Stimulated activated CD4-positive, alpha-beta T cell treated with anti-CD3 and anti-CD28 coated beads, Interleukin-1b, Interleukin-23, amount 100 ng/mL, for 48 hours (primary cell): ENCODE measurements at places on chromosomes 7 and 10.
A peak's percentile ranks its signal among the peaks of the same experiment; 100 is the strongest.

- no peak for DNase-seq
Observed at GRCh38 chr7:113026941-113027340, 59.7 kb downstream of the GPR85 start.

DNA sequence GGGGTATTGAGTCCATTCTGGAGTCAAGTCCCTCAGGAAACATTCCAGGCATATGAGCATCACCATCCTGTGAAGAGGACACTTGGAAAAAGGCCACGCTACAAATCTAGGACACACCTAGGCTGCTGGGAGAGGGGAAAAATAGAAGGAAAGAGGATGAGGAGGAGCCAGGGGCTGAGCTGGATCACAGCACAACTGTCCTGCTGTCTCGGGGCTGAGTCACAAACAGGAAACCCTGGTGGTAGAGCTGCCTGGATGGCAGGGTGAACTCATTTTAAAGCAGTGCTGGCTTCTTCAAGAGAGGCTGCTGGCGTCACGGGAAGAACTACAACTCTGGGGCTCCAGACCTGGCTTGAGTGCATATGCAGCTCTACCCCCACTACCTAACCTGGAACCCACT is 151.5 kb downstream of the RNF216 start:
- DNase-seq = peak; percentile 54

- DNase-seq = no peak
Observed at GRCh38 chr10:28954211-28954610, 276.9 kb downstream of the BAMBI start.

GRCh38 chr7:71626206-71626605 is 494.3 kb downstream of the GALNT17 start:
- no peak for DNase-seq

DNA sequence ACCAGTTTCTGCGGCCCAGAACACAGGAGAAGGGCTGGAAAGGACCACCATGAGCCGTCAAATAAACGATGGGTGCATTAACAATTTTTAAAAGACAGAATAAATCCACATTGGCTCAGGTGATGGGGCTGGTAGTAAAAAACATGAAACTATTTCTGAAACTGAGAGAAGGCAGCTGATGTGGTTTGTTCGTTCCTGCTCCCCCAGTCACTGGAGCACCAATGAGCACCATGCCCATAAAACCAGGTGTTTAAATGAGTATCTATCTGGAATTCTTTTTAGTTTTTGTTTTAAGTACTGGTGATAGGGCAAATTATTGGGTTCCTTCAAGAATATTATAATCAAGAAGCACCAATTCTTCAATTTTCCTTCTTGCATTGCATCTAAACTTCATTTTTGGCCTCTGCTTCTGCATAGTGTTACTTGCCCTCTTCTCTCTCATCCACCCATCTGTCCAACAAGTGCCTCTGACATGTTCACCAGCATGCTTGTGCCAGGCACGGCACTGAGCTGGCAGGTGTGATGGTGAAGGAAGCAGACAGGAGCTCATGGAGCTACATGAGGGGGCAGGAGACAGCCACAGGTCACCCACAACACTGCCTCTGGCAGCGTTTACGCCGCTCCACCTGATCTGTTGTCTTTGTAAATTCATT is 65.5 kb downstream of the LARP4B start:
- no peak for DNase-seq

DNA sequence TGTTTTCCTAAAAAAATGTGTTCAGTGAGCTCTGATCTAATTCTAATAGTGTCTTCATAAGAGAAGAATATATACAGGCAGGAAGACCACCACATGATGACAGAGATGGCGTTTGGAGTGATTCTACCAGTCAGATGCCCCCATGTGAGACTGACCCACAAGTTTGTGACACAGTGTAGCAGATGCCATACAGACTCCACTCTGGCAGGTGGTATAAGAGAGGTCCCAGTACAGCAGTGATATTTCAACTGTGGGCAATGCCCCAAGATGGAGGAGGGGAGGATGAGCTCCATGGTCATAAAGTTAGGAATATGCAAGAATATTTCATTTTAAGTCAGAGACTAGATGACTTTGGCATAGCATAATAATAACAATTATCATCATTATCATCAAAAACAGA is 1022.6 kb downstream of the KCNMA1 start:
- DNase-seq = no peak

GRCh38 chr7:24820730-24821044 is 63.4 kb upstream of the GSDME start:
- DNase-seq = no peak

GRCh38 chr10:91932737-91933136 is 9.2 kb downstream of the BTAF1 start:
- no peak for DNase-seq

- no peak for DNase-seq
Observed at GRCh38 chr10:71774916-71775702, 1.8 kb upstream of the VSIR start.

- no peak for DNase-seq
Observed at GRCh38 chr10:70677620-70678249, 5.4 kb downstream of the ADAMTS14 start.

DNA sequence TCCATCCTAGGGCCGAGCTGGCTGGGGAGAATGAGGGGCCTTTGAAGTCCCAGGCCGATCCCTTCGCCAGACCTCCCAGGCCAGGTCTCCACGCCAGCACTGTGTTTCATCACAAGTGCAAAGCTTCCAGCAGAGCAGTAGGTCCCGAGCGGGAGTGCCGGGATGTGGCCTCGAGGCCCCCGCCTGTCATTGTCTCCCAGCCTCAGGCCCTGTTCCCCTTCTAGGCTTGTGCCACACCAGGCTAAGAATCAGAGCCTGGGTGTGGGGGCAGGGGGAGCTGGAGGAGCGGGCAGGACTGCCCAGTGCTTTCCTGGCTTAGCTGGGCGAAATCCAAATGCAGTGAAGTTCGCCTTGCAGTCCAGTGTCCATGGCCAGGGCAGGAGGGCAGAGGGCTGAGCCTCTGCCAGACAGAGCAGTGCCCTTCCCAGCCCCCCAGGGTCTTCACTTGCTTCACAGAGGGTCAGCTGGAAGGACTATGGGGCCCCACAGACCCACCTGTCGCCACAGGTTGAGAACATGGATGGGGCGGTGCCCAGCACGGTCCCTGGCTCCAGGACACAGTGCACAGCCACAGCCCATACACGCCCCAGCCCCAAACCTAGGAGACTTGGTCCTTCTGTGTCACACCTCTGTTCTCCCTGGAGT is 20.2 kb upstream of the PFKFB3 start:
- no peak for DNase-seq

DNA sequence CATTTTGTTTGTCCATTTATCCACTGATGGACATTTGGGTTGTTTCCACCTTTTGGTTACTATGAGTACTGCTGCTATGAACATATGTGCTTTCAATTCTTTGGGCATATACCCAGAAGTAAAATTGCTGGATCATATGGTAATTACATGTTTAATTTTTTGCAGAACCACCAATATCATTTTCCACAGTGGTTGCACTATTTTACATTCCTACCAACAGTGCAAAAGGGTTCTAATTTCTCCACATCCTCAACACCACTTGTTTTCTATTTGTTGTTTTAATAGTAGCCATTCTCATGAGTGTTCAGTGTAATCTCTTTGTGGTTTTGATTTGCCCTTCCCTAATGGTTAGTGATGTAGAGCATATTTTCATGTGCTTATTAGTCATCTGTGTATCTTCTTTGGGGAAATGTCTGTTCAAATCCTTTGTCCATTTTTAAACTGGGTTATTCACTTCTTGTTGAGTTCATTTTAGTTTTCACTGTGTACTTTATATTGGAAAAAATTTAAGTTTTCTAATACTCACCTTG is 101.9 kb downstream of the HIBADH start:
- DNase-seq = no peak

DNA sequence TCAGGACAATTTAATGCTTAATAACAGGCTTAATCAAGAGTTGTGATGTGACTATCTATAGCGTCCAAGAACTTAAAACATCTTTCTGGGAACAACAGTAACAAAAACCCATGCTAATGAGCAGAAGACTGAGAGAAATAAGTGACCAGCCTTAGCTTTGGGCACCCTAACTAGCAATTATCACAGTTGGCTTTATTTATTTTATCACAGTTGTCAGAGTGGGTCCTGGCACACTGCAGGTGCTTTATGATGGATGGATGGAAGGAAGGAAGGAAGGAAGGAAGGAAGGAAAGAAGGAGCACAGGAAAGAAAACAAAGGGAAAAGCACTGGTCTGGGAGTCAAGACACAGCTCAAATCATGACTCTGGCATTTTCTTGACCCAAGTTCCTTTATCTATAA is 181.1 kb downstream of the SKAP2 start:
- no peak for DNase-seq

- no peak for DNase-seq
Observed at GRCh38 chr7:44738876-44739665, 9.6 kb upstream of the ZMIZ2 start.

- DNase-seq = peak; percentile 59
Observed at GRCh38 chr7:131011432-131011742, 277.4 kb upstream of the KLF14 start.

DNA sequence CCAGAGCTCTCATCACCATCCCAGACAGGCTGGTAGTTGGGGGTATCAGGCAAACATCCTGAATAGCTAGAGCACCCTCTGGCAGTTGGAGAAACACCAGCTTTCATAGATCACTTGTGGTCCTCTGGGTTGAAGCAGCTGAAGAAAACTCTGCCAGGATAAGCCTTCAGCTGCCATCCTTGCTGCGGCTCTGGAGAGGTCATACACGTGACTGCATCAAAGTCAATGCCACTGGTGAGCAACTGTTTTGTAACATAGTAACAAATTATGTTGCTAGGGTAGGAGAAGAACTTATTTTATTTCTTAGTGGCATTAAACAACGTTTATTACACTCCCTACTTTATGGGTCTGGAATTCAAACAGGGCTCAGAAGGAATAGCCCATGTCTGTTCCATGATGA is 19.2 kb upstream of the PANK1 start:
- no peak for DNase-seq

- DNase-seq = no peak
Observed at GRCh38 chr7:74235518-74236268, 18.5 kb downstream of the RFC2 start.

- DNase-seq = no peak
Observed at GRCh38 chr10:130606001-130606405, 469.8 kb downstream of the GLRX3 start.

GRCh38 chr10:15209827-15210509 is 41.5 kb upstream of the NMT2 start:
- DNase-seq = peak; percentile 78

GRCh38 chr10:17460756-17461155 is 6.4 kb upstream of the ST8SIA6 start:
- no peak for DNase-seq

DNA sequence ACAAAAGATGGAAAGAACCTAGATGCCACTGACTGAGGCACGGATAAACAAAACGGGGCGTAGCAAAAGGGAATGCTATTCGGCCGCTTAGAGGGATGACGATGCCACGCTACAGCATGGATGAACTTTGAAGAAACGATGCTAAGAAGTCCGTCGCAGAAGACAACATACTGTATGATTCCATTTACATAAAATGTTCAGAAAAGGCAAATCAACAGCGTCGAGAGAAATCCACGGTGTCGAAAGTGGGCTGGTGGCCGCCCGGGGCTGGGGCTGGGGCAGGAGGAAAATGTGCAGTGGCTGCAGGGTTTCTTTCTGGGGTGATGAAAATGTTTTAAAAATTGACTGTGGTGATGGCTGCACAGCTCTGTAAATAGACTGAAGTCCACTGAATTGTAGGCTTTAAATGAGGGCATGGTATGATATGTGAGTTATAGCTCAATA is 24.1 kb downstream of the GNA12 start:
- no peak for DNase-seq

- peak; percentile 77 for DNase-seq
Observed at GRCh38 chr10:6136215-6137201, 47.7 kb downstream of the RBM17 start.

DNA sequence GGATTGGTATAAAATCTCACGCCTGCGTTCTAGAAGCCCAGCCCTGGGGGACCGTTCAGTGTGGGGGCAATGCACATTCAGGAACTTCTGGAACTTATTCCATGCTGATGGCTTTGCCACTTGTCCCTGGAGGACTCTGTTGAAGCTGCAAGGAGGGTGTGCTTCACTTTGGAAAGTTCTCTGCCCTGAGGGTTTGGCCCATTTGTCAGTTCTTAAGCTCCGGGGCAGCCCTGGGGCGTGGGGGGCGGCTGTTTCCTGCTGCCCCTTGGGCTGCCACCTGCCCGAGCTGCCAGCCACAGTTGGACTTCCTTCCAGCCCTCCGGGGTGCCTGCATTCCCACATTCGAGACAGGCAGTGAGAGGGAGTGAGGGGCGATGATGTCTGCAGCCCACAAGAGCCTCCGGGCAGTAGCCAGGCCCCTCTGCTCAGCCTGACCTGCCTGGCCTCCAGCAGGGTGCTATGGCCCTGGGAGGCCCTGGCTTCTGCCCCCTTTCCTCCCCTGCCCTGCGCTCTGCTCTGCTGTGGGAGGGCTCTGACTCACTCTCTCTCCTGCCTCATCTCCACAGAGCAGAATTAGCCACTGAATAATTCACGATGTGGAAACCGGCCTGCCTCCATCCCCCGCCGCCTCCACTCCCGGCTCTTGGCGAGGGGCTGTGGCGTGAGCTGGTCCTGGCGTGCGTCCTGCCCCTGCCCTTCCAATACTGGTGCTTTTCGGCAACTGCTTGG is 1.9 kb downstream of the TTYH3 start:
- DNase-seq = peak; percentile 47

- DNase-seq = peak; percentile 24
Observed at GRCh38 chr7:77537778-77538280, 734 bp downstream of the PTPN12 start.

DNA sequence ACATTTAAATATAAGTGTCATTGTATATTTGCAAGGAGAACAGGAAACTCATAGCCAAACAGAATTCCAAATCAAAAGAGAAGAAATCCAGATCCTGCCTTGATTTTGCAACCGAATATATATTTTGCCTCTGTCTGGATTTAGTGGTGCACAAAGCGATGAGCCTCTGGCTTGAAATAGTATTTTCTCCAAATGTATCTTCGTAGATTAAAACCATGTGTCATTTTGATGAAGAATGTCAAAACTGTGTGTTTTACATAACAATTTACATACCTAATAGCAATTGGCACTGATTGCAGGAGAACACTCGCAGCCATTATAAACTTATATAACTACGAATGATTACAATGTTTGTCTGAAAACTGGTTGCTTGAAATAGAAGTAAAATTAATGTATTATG is 156.4 kb downstream of the ARID5B start:
- DNase-seq = no peak

- DNase-seq = no peak
Observed at GRCh38 chr7:125847692-125848091, 918.1 kb upstream of the POT1 start.

DNA sequence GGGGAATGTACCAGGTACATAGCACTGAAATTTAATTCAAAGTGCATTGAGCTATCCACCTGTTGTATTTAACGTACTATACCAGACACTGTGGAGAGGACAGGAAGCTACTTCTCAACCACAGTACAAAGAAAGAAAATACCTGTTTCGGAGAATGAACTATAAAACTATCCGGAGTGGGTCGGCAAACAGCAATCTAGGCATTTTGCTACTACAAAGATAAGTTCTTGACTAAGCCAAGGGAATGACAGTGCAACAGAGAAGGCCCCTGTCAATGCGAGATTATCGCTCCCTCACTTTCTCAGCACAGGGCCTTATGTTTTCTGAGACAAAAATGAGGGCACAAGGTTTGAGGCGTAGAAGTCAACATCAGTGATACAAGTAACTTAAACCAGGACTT is 27.4 kb downstream of the SFMBT2 start:
- DNase-seq = no peak
